Osteocyte (in vitro differentiated cells): ENCODE measurements at places on chromosomes 13 and 19. TPM values are rescaled to one million over a fixed set of nuclear protein-coding genes. Genes with fewer than 3 reads are reported as not detected.

GRCh38 chr13:113534236-113534860 is 43.8 kb upstream of the DCUN1D2 start:
- no peak overlapping the region for H3K27ac ChIP-seq
- H3K27me3 ChIP-seq, result no peaks in the 10 kb centered on the region
- no peak for DNase-seq
- no peaks in the 10 kb centered on the region for H3K4me1 ChIP-seq
- H3K36me3 ChIP-seq, result peaks cover 52% of the 10 kb centered on the region

Gene CNMD
- not detected in 2 replicates for total RNA-seq

Gene WDR88
- not detected in 2 replicates for total RNA-seq

GRCh38 chr13:112664501-112665203 is 25.2 kb upstream of the ATP11A start:
- no peak overlapping the region for H3K27ac ChIP-seq
- no peaks in the 10 kb centered on the region for H3K4me1 ChIP-seq
- H3K4me3 ChIP-seq, result no peak overlapping the region

- peaks cover 9% of the 10 kb centered on the region for H3K4me1 ChIP-seq
- H3K27me3 ChIP-seq, result no peaks in the 10 kb centered on the region
- peaks cover 4% of the 10 kb centered on the region for H3K36me3 ChIP-seq
- no peak overlapping the region for H3K27ac ChIP-seq
- no peak overlapping the region for H3K4me3 ChIP-seq
Measured at GRCh38 chr13:95243207-95243606, 58.0 kb downstream of the ABCC4 start.

- no peak for DNase-seq
- no peak overlapping the region for H3K27ac ChIP-seq
- H3K4me1 ChIP-seq, result peaks cover 20% of the 10 kb centered on the region
- H3K4me3 ChIP-seq, result no peak overlapping the region
- no peaks in the 10 kb centered on the region for H3K36me3 ChIP-seq
Measured at GRCh38 chr13:42028113-42028799, 20.2 kb upstream of the DGKH start.

Gene ZNF490
- 9.2 TPM in 2 replicates for total RNA-seq

Gene NANOS2
- total RNA-seq, result not detected in 2 replicates

GRCh38 chr13:100534147-100534843 is 54.3 kb downstream of the GGACT start:
- DNase-seq, result peak; percentile 79
- H3K27ac ChIP-seq, result no peak overlapping the region
- H3K36me3 ChIP-seq, result peaks cover 15% of the 10 kb centered on the region
- H3K4me1 ChIP-seq, result peaks cover 4% of the 10 kb centered on the region
- no peaks in the 10 kb centered on the region for H3K27me3 ChIP-seq
- H3K4me3 ChIP-seq, result no peak overlapping the region

- H3K4me3 ChIP-seq, result no peak overlapping the region
- no peak overlapping the region for H3K27ac ChIP-seq
- no peak for DNase-seq
- peaks cover 4% of the 10 kb centered on the region for H3K4me1 ChIP-seq
- H3K27me3 ChIP-seq, result no peaks in the 10 kb centered on the region
- peaks cover 2% of the 10 kb centered on the region for H3K36me3 ChIP-seq
Measured at GRCh38 chr13:64718116-64718515, 2512.0 kb downstream of the PCDH9 start.

GRCh38 chr13:94959626-94960025 is 247.3 kb upstream of the SOX21 start:
- peaks cover 78% of the 10 kb centered on the region for H3K27me3 ChIP-seq
- H3K4me1 ChIP-seq, result no peaks in the 10 kb centered on the region
- no peak overlapping the region for H3K27ac ChIP-seq
- H3K36me3 ChIP-seq, result no peaks in the 10 kb centered on the region

DNA sequence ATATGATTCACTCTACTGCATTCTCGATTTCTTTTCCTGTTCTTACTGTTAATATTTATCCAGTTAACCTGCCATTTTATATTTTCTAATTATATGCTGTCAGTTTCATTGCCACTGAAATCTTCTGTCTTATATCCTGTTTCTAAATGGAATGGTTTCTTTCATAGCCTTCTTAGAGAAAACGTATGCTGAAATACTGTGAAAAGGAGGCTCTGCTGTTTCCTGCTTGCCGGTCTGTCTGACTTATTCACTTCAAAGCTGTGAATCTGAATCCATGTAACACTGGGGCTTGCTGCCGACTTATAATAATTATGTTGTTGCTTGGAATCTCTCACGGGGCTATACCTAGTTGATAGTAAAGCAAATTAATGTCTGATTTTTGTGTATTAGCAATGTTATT is 80.0 kb downstream of the GPR12 start:
- peaks cover 25% of the 10 kb centered on the region for H3K36me3 ChIP-seq
- H3K4me1 ChIP-seq, result peaks cover 24% of the 10 kb centered on the region
- H3K27me3 ChIP-seq, result no peaks in the 10 kb centered on the region
- peak overlapping the region; percentile 90 for H3K27ac ChIP-seq
- H3K4me3 ChIP-seq, result peak overlapping the region; percentile 55
